NCI-H524 (cell line): ENCODE measurements at places on chromosomes 11 and 22.

DNA sequence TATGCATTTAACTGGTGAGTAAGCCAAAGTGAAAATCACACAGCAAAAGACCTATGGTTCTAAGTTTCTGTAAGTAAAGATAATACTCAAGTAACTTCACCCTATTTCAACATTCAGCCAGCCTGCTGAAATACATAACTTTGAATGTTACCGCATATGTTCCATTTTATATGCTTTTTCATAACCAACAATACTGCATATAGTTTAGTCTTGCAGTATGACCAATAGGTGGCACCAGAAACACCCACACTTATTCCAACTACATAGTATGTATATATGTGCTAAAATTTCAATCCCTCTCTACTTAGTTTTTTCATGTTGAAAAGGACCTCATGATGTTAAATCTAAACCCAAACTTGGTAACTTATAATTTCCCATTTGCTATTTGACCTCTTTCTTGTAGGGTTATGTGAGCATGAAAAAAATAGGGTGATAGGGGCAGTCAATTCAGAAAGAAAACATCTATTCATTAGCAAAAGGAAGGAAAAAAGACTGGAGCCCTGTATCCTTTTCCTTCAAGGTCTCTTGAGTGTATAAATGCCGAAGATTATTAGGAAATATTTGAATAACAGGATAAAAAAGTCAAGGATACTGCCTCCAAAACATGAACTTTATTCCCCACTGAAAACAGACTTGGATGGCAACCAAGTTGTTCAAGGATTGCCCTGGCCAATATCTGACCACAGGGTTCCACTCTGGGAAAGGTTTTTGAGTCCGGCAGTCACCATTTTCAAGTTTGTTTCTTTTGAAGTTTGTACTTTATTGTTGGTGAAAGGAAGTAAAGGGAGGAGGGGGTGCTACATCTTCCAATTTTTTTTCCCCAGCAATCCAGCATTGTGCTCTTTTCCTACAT is 23.8 kb upstream of the FZD4 start:
- DNase-seq: peak; percentile 22

DNA sequence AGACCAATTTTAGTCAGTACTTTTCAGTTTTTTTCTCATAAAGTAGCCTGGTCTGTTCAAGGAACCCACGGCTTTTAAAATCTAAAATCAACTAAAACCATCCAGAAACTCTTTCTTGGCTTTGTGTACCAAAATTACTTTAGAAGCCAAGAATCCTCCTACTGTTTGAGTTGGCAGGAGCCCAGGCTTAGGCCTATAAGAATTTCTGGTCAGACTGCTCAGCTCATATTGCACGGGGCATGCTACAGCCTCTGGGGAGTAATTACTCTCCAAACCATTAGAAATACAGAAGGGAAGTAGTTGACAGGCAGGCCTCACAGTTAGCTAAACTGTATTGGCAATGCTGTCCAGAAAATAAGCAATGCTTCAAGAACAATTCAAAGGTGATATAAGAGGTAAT is 1862.9 kb upstream of the RAG2 start:
- DNase-seq: peak; percentile 11

DNA sequence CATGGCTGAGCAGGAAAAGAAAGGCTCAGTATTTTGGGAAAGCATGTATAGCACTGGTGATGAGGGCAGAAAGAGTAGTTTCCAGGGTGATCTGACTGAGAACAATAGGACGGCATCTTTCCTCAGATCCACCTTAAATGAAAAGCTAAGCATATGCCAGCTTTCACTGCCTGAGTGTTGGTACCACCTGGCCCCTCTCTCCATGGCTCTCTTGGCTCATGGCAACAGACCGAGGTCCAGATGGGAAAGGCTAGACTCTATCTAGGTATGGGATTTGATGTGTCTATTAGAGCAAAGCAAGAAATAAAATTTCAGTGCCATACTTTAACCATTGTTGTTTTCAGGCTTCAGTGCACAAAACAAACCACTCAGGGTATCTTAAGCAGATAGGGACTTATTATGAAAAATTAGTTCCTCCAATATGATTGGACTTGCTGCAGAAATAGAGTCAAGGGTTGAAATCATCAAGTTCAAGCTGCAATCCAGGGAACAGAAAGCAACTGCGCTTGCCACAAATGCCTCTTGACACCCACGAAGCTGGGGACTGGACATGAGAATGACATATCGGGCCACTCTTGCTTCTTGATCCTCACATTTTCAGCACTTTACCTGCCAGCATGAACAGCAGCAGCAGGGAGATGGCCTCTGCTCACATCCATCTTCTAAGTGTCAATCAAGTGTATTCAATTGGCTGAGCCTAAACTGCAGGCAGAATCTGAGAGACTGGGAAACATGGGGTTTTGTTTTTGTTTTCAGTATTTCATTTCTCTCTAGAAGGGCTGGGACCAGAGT is 64.0 kb upstream of the SNX19 start:
- DNase-seq: peak; percentile 94

DNA sequence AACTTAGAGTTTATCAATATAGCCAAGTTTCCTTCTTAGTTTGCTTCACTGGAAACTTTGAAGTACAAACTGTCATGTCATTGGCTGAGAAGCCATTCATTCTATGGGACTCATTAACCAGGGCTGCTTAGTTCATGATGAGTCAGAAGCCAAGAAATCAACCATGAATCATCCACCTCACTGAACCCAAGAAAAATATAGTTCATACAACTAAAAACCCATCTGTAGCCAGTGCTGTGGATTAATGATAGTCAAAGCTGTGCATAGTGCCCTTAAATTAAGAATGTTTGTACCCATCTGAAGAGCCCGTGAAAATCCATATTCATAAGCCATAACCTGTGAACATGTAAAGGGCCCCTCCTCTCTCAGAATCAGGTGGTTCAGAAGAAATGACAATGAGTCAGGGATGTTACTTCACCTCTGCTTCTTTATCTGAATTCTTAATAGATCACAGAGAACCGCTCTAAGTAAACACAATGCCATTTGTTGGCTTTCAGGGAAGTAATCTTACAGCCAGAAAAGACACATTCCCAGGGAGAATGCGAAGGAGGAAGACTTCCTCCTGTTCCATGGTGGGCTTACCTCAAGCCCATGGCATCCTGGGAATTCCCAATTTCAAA is 25.4 kb downstream of the MMP20 start:
- no peak for DNase-seq

GRCh38 chr11:78138694-78139421 is 568 bp downstream of the ALG8 start:
- DNase-seq: no peak

- DNase-seq: no peak
Measured at GRCh38 chr11:108228251-108228650, 5.4 kb downstream of the ATM start.

- DNase-seq: no peak
Measured at GRCh38 chr11:5500393-5500801, 9.4 kb downstream of the UBQLN3 start.

DNA sequence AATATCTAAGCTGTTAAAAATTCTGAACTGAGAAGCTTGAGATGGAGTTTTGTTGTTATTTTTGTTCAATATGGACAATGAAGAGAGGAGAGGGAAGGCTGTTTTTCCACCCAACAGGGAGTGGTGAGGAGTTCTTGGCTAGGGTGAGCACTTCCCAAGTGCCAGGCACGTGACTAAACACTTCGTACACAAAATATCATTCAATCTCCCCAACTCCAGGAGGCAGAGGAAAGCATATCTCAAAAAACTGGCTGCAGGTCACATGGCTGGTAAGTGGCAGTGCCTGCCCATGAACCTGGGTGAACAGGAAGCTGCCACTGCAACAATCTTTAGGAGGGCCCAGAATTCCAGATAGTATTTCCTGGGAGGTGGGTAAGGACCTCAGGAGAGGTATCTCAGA is 11.6 kb downstream of the ELF5 start:
- no peak for DNase-seq
